ENCODE measurements at places on chromosomes 12 and 14.

GRCh38 chr14:60641742-60642269 lies 7.5 kb downstream of the SIX1 start:
- no peak for DNase-seq

DNA sequence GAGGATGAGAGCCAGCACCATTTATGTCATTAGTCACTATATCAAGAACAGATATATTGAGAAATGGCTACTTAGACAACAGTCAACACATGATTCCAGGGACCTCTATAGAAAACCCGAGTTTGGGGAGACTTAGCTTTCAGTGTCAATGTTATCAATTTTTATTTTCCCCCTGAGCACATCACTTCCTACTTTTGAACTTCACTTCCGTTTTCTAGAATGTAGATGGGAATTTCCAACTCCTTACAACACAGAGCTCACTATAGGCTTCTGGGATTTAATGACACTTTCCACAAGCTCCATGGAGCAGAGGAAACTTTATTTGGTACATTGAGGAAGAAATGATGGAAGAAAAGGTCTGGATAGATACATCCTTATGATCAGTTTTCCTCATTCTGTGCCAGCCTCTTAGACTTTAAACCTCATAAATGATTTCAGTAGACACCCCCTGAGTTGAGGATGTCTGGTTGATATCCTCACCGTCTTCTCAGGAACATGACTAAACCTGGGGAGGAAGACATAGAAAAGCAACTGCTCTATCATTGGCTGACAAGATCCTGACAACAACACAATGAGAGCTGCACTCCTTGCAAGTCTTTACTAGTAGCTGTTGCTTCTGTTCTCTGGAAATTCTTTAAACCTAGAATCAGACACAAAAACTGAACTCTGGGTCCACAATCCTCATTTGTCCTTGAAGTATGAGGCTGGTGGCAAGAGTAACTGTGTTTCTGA lies 449.4 kb upstream of the OR4E1 start:
- no peak for DNase-seq

- no peak for DNase-seq
Measured at GRCh38 chr14:103232831-103233319, 101.2 kb upstream of the EIF5 start.

DNA sequence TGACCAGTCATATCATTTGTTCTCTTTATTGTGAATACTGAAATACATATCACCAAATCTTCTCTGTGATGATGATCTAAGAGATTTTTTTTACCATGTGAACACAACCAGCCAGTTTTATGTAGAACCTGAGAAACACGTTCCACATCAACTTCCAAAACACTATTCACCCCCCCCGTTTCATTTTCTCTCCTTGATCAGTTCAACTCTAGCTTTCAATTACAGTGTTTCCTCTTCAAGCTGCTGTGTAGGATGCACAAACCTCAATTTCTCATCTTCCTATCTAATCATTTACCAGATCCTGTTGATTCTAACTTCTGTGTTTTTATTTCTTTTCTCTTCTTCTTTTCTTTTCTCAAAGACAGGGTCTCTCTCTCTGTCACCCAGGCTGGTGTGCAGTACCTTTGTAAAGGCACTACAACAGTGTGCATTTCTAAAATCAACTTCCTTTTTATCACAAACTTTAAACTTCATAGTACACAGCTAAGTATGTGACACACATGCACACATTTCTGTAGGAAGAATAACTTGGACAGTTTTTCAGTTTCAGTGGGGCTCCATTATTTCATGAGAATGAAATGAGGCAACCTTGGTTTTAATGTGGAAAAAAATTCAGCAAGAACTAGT lies 149.9 kb upstream of the FBXO33 start:
- DNase-seq = no peak

GRCh38 chr14:58258156-58258555 lies 13.5 kb downstream of the PSMA3 start:
- DNase-seq = no peak

GRCh38 chr12:103832048-103832997 lies 8.7 kb downstream of the NT5DC3 start:
- DNase-seq = no peak

- DNase-seq = no peak
Measured at GRCh38 chr12:115752913-115753726, 524.4 kb downstream of the MED13L start.

DNA sequence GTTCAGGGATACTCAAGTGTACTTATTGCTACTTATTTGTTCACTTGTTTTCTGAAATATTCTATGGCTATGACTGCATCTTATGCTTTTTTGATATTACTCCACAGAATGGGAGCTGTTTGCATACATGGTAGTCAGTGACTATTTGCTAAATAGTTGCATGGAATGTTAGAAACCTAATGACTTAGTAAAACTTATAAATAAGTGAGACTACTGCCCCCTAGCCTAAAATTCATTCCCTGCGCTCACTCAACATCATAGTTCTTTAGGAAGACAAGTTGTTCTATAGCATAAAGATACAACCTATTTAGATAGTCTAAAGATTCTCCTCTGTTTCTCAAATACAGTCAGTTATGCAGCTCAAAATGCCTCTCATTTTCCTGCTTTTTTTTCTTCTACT lies 305.5 kb downstream of the CEP128 start:
- DNase-seq = no peak

DNA sequence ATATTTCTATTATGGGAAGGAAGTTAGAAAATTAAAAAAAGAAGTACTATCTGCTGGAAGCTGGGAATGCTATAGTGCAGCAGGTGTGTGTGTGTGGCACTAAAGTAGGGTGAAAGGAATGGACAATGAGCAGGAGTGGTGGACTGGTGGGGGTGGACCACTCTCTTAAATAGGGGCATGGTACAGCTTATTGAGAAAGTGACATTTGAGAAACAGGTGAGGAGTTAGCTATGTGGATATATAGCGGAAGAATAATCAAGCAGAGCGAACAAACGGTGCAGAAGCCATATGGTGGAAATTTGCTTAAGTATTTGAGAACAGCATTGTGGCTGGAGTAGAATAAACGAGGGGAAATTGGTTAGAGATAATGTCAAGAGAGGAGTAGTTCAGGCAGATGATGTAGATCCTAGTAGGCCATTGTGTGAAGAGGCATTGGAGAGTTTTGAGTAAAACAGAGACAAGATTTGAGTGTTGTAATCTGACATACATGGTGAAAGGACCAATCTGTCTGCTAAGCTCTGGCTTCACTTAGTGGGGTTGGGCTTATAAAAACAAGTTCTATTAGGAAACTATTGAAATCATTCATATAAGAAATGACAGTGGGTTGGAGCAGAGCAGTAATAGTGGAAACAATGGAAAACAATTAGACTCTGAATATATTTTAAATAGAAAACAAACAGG lies 149.2 kb upstream of the SYT10 start:
- no peak for DNase-seq

DNA sequence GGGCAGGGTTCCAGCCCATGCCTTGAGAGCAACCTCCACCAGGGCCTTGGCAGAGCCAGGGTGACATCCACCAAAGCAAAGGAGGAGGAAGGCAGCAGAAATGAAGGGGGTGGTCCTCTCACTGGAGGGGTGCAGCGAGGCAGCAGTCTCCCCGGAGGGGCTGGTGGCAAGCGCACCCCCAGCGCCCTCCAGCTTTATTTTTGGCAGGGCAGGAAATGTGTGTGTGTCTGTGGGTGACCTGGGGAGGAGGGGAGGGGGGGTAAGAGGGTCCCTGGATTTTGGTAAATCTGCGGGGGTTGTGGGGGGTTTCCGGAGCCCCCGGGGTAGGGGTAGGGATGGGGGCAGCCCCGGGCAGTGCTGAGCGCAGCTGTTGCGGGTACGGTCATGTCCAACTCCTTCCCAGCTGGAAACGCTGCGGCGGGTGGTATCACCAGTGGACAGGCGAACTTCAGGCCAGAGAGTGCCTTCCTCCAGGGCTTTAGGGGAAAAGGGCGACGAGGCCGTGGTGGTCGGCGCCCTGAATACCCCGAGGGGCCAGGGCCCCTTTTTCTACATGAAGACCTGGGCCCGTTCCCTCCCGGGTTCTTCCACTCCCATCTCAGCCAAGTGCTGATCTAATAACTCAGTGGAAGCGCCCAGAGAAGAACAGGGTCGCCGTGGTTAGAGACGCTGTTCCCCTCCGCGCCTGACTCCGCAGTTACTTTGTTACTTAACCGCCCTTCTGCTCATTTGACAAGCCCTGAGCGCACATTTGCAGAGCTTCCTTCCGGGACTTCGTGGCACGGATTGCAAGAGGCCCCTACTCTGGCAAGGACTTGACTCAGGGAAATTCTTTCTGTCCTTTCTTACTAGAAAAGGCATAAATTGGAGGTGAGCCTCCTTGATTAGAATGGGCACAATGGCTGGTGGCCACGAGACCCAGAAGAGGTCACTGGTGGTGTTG lies 55.2 kb downstream of the FOS start:
- DNase-seq = peak; percentile 38

- DNase-seq = no peak
Measured at GRCh38 chr12:123058481-123058880, 78.0 kb downstream of the ARL6IP4 start.

DNA sequence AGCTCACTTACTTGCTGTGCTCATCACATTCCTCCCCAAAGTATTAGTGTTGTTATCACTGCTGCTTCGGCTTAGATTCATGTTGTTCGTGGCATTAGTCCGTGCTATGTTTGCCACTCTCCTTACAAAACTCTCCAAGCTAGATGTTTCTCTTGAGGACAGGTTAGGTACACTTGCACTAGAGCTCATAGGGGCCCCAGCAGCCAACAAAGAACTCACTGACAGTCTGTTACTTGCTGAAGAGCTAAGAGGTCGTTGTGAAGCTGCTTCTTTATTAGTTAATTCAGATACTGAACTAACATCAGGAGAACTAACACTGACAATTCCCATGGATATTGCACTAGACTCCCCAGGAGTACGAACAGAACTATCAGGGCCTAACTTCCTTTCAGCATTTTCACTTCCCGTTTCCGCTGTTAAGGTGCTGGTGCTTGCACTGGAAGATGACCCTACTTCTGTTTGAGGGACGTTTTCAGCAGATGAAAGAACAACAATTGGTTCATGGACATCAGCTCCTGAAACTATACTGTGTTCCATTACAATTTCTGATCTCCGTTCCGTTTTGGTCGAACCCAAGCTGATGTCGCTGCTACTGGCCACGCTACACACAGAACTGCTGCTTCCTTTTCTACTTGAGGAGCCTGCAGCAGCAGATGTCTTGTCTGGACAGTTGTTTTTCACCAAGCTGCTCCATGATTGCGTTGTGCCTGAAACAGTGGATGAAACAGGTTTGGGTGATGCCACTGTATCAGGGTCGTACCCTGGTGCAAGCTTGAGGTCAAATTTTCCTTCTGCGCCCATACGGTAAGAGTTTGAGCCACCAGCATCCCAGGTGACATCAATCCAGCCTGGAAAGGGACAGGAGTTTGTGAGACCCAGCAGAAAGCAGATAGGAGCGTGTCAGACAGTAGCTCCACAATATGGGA lies 78.7 kb downstream of the HECTD1 start:
- DNase-seq = no peak

GRCh38 chr14:99148861-99149610 lies 123.0 kb downstream of the BCL11B start:
- no peak for DNase-seq

DNA sequence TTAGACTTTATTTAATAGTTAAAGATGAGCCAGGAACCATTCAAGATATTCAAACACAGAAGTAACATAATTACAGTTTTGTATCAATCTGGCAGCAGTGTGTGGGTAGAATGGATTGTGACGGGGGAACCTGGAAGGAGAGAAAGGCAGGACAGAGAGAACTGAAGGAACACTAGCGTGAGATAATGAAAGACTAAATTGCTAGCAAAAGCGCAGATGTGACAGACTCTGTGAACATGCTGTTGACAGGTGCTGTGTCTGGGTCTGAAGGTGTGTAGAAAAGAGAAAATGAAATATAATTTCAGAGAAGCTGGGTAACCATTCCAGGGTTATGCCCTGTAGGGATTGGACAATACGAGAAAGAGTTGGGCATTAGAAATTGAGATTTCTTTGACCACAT lies 372.3 kb downstream of the SYT1 start:
- no peak for DNase-seq

DNA sequence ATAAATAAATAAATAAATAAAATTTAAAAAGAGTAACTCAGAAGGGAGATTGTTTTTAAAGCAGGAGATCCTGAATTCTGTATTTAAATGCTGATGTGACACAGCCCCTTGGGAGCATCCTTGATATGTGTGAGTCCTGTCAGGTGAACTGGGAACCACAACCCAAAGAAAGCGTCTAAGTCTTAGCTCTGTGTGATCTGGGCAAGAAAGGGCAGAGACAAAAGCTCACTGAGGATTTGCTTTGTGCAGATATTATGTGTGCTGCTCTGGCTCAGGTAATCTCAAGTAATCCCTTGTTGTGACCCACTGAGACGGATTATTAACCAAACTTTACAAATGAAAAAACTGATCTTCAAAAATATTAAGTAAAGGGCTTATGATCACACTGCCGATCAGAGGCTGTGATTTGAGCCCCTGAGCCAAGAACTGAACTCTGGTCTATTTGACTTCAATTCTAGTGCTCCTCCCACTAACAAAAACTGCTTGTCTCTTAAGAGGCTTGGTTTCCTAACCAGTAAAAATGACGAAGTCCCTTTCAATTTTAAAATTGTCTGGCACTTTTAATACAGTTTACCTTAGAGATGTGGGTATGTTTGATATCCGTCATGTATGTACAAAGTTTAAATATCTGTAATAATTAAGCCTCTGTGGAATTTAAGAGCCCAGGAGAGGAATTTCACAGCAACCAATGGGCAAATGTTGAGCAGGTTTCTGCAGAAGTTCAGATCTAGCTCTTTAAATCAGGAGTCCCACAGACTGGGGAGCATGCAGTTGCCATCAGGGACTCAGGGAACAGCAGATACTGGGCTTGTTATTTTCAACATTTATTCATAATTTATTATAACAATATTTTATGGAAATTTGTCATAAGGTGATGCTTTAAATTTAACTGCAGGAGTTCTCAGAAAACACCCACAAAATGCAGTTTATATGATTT lies 46.1 kb downstream of the CPM start:
- DNase-seq = no peak

DNA sequence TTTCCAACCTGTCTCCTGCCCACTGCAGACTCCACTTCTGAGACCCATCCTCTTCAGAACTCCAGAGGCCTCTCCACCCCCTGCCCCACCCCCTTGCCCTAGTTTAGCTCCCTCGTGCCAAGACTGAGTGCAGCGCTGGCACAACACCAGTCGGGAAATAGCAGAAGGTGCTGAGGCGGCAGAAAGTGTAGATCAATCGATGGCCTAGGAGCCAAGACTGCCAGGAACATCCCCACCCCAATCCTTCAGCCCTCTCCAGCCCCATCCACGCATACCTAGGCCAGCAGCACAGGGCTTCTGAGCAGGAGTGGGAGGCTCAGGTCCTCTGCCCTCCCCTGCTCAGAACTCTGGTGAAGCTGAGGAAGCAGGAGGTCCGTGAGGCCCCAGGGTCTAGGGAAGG lies 1.1 kb downstream of the CPNE6 start:
- DNase-seq = no peak

GRCh38 chr12:47838286-47838931 lies 18.7 kb upstream of the HDAC7 start:
- no peak for DNase-seq

DNA sequence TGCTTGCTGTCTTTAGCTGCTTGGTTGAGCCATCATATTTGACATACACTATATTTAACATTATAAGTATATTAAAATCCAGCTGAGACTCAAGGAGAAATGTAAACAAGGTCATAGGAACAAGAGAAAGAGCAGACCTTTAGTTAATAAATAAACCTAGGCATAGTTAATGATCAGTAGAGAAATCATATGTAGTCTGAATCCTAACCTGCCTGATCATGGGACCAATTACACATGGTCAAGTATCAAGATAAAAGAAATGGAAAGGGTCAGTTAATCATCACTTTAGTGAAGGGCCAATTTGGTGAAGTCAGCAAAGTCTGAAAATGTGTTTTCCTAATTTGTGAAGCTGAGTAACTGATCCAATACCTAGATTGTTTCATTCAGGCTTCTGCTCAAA lies 7.5 kb downstream of the RNF212B start:
- no peak for DNase-seq

All from T-helper 17 cell (primary cell).